Smooth muscle cell of the pulmonary artery (primary cell): ENCODE measurements at places on chromosomes 1 and 21. TPM values are rescaled to one million over a fixed set of nuclear protein-coding genes. Genes with fewer than 3 reads are reported as not detected.

Gene LHX8
- not detected in 2 replicates for total RNA-seq

Gene CACNA1S
- total RNA-seq = 0.07 TPM in 1 of 2 replicates, not detected in the other

Gene ESRRG
- total RNA-seq = not detected in 2 replicates

Gene HRNR
- total RNA-seq = not detected in 2 replicates

Gene KCNJ9
- under 0.01 TPM in 1 of 2 replicates, not detected in the other for total RNA-seq

Gene OR2T35
- total RNA-seq = not detected in 2 replicates

Gene C1orf94
- 0.07 TPM in 1 of 2 replicates, not detected in the other for total RNA-seq

Gene CNR2
- total RNA-seq = not detected in 2 replicates

Gene RGSL1
- total RNA-seq = not detected in 2 replicates

Gene C1orf141
- not detected in 2 replicates for total RNA-seq

Gene RASAL2
- total RNA-seq = 27.2 and 41.3 TPM in 2 replicates

Gene HFM1
- total RNA-seq = 0.03 and 0.20 TPM in 2 replicates

Gene BCAR3
- total RNA-seq = 19.8 and 52.3 TPM in 2 replicates

Gene LCE2C
- total RNA-seq = not detected in 2 replicates
